HT1080 (cell line): ENCODE measurements at places on chromosomes 1 and 21. TPM values are rescaled to one million over a fixed set of nuclear protein-coding genes. Genes with fewer than 3 reads are reported as not detected.

The FAM78B gene
- total RNA-seq, result 3.6 and 3.8 TPM in 2 replicates

The ABCD3 gene
- total RNA-seq, result 27.6 and 32.2 TPM in 2 replicates

The PPIAL4G gene
- not detected in 2 replicates for total RNA-seq

The GPR52 gene
- total RNA-seq, result 0.30 TPM in 1 of 2 replicates, not detected in the other

The ZNF326 gene
- 3.9 and 5.5 TPM in 2 replicates for total RNA-seq

The ATP5IF1 gene
- total RNA-seq, result 171 and 197 TPM in 2 replicates

The SH2D5 gene
- 26.9 and 29.1 TPM in 2 replicates for total RNA-seq

The RAB42 gene
- not detected in 2 replicates for total RNA-seq

The KCNC4 gene
- total RNA-seq, result 1.6 and 2.2 TPM in 2 replicates

The NUDT17 gene
- 5.8 and 7.2 TPM in 2 replicates for total RNA-seq

The FCRL1 gene
- total RNA-seq, result not detected in 2 replicates

The TTC22 gene
- not detected in 2 replicates for total RNA-seq

The FCAMR gene
- not detected in 2 replicates for total RNA-seq

The ANGPTL3 gene
- total RNA-seq, result not detected in 2 replicates

The ABCB10 gene
- total RNA-seq, result 25.9 and 27.6 TPM in 2 replicates

The OR2G6 gene
- not detected in 2 replicates for total RNA-seq

The ADGRB2 gene
- total RNA-seq, result 10.8 and 14.1 TPM in 2 replicates

The GBP7 gene
- not detected in 2 replicates for total RNA-seq

The ATP6V1G3 gene
- not detected in 2 replicates for total RNA-seq

The TRIM45 gene
- 2.0 and 3.7 TPM in 2 replicates for total RNA-seq

The CFAP107 gene
- total RNA-seq, result not detected in 2 replicates

The TMIGD3 gene
- not detected in 2 replicates for total RNA-seq

The GNG12 gene
- 115 and 144 TPM in 2 replicates for total RNA-seq

The KRTAP7-1 gene
- not detected in 2 replicates for total RNA-seq

The FAM163A gene
- total RNA-seq, result not detected in 2 replicates

The B3GALT2 gene
- total RNA-seq, result not detected in 2 replicates

The MNDA gene
- total RNA-seq, result not detected in 2 replicates

The NCSTN gene
- 40.0 and 49.0 TPM in 2 replicates for total RNA-seq

The LCE1E gene
- 0.43 TPM in 1 of 2 replicates, not detected in the other for total RNA-seq

The SYT6 gene
- not detected in 2 replicates for total RNA-seq

The CCDC181 gene
- 1.1 and 1.5 TPM in 2 replicates for total RNA-seq

The DCST1 gene
- total RNA-seq, result 0.17 TPM in 1 of 2 replicates, not detected in the other

The FAM151A gene
- total RNA-seq, result not detected in 2 replicates

The GPA33 gene
- total RNA-seq, result 0.19 and 1.0 TPM in 2 replicates

The CENPF gene
- 67.4 and 85.6 TPM in 2 replicates for total RNA-seq

The SIPA1L2 gene
- 1.6 and 1.8 TPM in 2 replicates for total RNA-seq

The LEMD1 gene
- not detected in 2 replicates for total RNA-seq

The PRRX1 gene
- not detected in 2 replicates for total RNA-seq

The EFNA1 gene
- 1.4 and 3.6 TPM in 2 replicates for total RNA-seq

The IQCC gene
- total RNA-seq, result 3.0 and 3.5 TPM in 2 replicates

The SETDB1 gene
- total RNA-seq, result 24.0 and 25.3 TPM in 2 replicates

The IRF6 gene
- 0.05 TPM in 1 of 2 replicates, not detected in the other for total RNA-seq

The PEAR1 gene
- total RNA-seq, result 4.1 and 5.2 TPM in 2 replicates

The L1TD1 gene
- total RNA-seq, result not detected in 2 replicates

The RGS1 gene
- total RNA-seq, result not detected in 2 replicates

The ZNF683 gene
- total RNA-seq, result not detected in 2 replicates

The FOXE3 gene
- not detected in 2 replicates for total RNA-seq

The LAMC2 gene
- total RNA-seq, result 55.4 and 58.8 TPM in 2 replicates

The PDXK gene
- 56.2 and 62.7 TPM in 2 replicates for total RNA-seq

The IPP gene
- total RNA-seq, result 4.8 and 6.3 TPM in 2 replicates

The OLFML3 gene
- total RNA-seq, result 4.0 and 5.1 TPM in 2 replicates

The STIL gene
- total RNA-seq, result 23.8 and 30.6 TPM in 2 replicates

The OLFM3 gene
- not detected in 2 replicates for total RNA-seq

The NPHS2 gene
- total RNA-seq, result not detected in 2 replicates

The OTUD3 gene
- total RNA-seq, result 3.3 and 3.6 TPM in 2 replicates

The AMY1A gene
- total RNA-seq, result not detected in 2 replicates

The VWA1 gene
- total RNA-seq, result 0.05 and 0.23 TPM in 2 replicates
